ENCODE measurements at places on chromosomes 7 and 10. TPM values are rescaled to one million over a fixed set of nuclear protein-coding genes. Genes with fewer than 3 reads are reported as not detected.

- DNase-seq, result no peak
Measured at GRCh38 chr10:19332304-19332703, 283.7 kb downstream of the MALRD1 start.

DNA sequence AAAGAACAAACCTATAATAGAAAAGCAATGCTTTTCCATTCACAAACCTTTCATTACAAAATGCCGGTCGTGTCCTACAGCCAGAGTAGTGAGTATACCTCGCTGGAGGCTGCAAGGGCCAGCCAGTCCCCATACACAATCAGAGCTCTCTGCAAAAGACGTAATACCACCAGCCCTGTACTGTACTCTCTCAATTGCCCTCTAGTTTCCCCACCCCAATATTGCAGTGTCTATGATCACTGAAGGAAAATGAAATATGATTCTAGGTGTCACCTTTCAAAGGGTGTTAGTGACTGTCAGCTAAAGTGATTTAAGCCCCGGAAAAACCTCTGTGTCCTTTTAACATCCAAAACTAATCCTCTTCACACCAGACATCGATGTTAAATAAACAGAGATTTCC is 24.8 kb downstream of the PLXNA4 start:
- no peak for DNase-seq

GRCh38 chr7:156612930-156613329 is 27.6 kb upstream of the RNF32 start:
- no peak for DNase-seq

DNA sequence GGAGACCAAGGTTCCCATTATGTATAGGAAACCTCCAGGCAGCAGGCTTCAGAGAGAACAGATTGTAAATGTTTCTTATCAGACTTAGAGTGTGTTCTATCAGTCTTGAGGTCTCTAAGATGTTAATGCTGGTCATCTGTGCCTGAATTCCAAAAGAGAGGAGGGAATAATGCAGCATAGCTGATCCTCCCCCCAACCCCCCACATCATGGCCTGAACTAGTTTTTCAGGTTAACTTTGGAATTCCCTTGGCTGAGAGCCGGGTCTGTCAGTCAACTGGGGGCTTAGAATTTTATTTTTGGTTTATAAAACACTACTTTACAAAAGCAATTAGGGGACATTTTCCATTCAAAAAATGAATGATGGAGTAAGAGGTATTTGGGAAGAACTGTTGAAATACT is 184.3 kb downstream of the NEBL start:
- peak; percentile 19 for DNase-seq

DNA sequence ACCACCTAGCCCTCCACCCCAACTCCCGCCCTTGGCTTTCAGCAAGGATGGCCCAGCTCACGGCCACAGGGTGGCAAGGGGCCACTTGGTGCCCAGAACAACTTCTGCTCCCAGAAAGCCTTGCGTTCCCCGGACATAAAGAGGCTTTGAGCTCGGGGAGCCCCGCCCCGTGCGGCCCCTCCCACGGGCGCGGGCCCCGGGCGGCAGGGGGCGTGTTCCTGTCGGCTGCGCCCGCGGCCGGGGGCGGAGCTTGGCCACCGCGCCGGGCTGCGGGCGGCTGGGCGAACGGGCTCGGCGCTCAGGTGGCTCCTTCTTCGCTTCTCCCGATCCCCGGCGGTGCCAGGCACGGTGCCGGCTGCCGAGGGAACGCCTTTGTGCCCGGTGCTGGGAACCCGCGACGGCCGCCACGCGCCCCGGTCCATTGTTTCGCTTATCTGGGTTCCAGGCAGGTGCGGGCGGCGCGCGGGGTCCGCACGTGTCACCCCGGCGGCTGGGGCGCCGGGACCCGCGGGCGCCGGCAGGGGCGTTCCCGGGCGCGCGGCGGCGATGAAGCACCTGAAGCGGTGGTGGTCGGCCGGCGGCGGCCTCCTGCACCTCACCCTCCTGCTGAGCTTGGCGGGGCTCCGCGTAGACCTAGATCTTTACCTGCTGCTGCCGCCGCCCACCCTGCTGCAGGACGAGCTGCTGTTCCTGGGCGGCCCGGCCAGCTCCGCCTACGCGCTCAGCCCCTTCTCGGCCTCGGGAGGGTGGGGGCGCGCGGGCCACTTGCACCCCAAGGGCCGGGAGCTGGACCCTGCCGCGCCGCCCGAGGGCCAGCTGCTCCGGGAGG is at the start of gene NFE2L3:
Gene NFE2L3, plus strand, starts transcription at position 246 of the 829 bp plus-strand sequence. Its CDS starts 301 bp downstream, at position 547.
- DNase-seq, result peak; percentile 87

The LRRD1 gene
- total RNA-seq, result 0.08 TPM

All from GM23338 (cell line).